ENCODE measurements at places on chromosomes 1 and 21. TPM values are rescaled to one million over a fixed set of nuclear protein-coding genes. Genes with fewer than 3 reads are reported as not detected.
A peak's percentile ranks its signal among the peaks of the same experiment; 100 is the strongest.

The CHIA gene
- polyA plus RNA-seq: 0.04 TPM

The PLA2G2D gene
- polyA plus RNA-seq: not detected

The NES gene
- polyA plus RNA-seq: 12.3 TPM

The FAM177B gene
- 0.08 TPM for polyA plus RNA-seq

DNA sequence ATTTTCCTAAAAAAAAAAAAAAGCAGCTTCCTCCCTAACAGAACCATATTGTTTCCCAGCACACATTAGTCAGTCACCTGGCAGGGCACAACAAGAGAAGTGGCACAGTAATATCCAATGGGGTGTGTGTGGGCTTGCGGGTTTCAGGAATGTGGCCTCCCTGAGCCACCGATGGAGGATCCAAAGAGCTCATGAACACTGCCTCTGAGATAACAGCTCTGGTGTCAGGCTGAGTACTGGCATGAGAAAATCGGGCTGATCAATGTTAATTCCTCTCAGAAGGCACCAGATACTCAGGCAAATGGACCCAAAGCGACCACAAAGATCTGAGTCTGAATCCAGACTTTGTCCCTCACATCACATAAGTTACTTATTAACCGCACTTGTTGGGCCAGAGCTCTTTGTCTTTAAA is 2.2 kb upstream of the LYPD8 start:
- DNase-seq: no peak

DNA sequence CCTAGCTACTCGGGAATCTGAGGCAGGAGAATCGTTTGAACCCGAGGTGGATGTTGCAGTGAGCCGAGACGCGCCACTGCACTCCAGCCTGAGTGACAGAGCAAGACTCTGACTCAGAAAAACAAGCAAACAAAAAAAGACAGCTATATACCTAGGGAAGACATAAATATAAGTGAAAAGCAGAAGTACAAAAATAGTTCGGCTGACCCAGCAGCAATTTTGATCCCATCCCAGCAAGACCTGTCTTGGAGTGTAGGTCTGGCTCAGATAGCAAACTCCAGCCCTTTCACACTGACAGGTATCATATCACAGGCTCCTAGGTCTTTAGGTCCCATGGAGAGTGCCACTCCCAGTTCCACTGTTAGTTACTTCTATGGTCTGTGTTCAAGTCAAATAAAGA is 14.6 kb downstream of the MTX1 start:
- no peak for DNase-seq

GRCh38 chr1:30048905-30049304 is 674.5 kb downstream of the MATN1 start:
- no peak for DNase-seq

GRCh38 chr1:104295511-104295910 is 545.8 kb downstream of the AMY1C start:
- DNase-seq: no peak

DNA sequence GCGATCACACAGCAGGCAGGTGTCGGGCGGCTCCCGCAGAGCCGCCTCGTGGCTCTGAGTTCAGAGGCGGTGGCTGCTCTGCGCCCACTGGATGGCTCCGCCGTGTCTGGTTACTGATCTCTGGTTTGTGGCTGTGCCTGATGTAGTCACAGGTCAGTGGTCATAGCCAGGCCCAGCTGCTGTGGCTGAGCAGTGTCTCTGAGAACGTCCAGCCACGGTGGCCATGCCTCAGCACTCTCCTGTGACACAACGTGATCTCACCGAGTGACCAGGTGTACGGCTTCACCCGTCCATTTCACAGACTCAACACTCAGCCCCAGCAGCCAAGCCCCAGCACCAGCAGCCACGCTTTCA is 61.2 kb downstream of the KCNN3 start:
- DNase-seq: peak; percentile 54

DNA sequence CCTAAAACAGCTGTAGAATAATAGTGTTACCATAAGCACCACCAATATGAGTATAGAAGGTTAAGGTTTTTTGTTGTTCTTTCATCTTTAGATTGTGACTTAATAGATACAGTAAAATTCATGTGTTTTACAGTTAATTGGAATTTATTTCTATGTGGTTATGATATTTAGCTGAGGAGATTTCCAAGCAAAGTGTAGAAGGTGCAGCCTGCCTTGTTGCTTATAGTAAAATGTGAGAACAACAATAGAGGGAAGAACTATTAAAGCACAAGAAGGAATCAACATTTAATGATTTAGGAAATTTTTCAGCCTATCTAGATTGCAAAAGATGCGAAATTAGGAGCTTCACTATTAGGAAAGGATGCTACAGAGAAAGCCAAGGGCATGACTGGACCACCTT is 47.9 kb downstream of the DESI2 start:
- no peak for DNase-seq

All from psoas muscle (tissue), 8 donors.